ENCODE measurements at places on chromosomes 12 and 14.

DNA sequence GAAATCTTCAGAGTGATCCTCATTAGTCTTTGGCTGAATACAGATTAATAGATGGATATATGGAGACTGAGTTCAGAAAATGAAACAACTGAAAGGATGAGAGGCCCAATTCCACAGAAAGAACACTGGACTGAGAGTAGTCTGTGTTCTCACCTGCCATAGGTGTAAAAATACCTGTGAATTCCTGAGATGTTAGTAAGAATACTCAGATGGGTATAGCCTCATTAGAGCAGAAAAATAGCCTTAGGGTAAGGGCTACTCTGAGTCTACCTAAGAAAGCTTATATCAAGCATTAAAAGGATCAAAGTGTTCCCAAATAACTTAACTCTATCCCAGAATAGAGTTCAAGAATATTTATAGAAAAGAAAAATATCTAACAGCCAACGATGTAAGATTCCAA is 1510.3 kb upstream of the SEL1L start:
- DNase-seq = no peak

DNA sequence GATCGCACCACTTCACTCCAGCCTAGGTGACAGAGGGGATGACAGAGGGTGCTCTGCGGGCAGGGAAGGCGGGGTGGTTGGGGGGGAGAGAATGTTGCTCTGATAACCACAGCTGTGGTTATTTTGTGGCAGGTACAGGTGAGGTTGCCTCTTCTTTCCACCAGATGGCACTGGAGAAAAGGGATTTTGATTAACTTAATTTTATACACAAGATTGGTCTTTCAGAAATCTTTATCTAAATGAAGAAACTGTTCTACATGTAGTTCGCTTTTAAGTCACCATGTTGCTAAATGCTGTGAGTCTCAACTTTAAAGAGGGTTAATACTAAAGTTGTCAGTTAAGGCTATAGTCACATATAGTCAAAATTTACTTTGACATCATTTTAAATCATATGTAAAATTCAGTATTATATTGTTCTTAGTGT is 25.7 kb downstream of the FGF23 start:
- DNase-seq = peak; percentile 61

GRCh38 chr14:52333823-52334657 is 19.9 kb downstream of the PTGER2 start:
- peak; percentile 45 for DNase-seq

DNA sequence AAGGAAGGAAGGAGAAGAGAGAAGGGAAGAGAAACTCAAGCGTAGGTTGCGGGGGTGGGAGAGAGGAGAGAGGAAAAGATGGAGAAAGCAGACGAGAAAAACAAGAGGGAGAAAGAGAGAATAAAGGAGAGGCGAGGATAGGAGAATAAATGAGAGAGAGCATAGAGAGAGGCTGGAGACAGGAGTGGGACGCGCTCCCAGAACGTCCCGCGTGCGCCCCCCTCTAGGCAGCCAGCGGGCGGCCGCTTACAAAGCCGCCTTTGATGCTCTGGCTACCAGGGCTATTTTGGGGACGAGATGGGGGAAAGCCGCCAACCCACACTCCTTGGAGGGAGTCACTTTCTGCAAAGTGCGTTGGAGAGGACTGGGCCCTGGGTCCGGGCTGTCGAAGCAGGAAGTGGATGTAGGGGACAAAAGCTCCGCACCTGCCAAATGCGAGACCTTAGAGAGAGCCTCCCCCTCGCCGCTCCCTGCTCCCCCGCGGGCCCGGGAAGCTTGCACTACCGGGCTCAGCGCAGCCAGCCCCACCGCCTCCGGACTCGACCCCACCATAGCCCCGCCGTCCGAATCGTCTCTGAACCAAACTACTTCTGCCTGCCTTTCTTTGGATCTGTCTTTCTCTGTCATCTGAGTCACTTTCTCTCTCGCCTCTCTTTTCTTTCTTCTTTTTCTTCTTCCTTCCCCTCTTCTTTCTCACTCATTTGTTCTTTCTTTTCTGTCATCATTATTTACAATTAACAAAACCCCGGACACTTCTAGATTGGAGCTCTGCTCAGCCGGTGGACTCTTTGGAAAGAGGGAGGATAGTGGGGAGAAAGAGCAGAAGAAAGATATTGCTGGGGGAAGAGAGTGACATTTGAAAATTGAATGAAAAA is 8.0 kb downstream of the ASCL1 start:
- no peak for DNase-seq

DNA sequence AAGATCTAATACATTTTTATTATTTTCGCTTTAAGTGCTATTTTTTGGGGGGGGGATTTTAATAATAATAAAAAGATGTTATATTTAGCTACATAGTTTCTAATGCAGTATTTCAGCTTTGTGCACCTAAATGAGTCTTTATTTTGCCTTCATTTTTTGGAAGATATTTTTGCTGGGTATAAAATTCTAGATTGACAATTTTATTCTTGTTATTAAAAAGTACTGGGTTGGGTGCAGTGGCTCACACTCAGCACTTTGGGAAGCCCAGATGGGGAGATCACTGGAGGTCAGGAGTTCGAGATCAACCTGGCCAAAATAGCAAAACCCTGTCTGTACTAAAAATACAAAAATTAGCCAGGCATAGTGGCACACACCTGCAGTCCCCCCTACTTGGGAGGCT is 173.6 kb downstream of the SLC15A5 start:
- no peak for DNase-seq

GRCh38 chr14:103385929-103386712 is 906 bp downstream of the MARK3 start:
- peak; percentile 51 for DNase-seq

DNA sequence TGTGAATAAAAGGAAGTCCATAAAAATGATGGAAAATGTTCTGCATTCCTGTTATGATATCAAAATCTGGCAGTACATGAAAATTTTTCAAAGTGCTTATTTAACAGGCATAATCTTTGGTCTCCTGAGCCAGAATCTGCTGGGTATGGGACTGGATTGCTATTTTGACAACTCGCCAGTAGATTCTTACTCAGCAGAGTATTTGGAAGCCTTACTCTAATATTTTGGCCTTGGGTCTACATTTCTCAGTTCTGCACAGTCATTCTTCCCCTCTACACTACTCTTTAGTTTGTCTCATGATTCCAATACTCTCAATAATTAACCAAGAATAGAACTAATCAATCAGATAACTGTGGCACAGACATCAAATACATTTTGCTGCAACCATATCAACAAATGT is 1.1 kb upstream of the SLCO1B1 start:
- DNase-seq = no peak

DNA sequence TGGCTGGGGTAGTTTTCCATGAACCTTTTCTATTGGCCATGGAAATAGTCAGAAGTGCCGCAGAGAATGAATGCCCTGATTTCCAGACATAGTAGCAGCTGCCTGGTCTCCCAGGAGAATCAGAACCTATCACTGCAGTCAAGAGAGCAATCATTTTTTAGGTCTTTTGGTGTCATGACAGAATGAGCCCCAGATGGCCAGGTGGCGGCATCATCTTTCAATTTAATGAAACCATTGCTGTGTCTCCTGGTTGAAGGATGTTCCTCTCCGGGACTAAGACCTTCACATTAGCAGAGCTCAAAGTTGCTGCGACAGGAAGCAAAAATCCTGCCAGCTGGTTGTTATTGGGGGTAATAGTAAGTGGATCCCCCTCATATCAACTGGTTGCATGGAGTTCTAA is 18.8 kb downstream of the TNFAIP2 start:
- DNase-seq = no peak

DNA sequence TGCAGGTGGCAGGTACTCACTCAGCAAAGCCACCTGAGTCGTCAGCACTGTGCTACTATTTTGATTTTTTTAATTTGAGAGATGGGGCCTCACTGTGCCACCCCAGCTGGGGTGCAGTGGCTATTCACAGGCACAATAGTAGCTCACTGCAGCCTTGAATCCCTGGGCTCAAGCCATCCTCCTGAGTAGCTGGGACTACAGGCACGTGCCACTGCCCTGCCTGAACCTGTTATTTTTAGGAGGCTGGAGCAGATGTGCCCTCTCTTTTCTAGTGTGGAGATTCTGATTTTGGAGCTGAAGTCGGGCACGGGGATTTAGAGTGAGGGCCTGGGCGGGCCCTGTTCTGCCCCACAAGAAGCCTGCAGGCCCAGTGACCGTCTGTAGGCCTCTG is 17.3 kb downstream of the SLC25A47 start:
- no peak for DNase-seq

GRCh38 chr12:41465526-41465925 is 277.4 kb downstream of the PDZRN4 start:
- DNase-seq = no peak

GRCh38 chr12:52436828-52437474 is 2.8 kb upstream of the KRT75 start:
- no peak for DNase-seq

- no peak for DNase-seq
Measured at GRCh38 chr14:38951451-38951850, 151.6 kb downstream of the SEC23A start.

GRCh38 chr12:129534966-129535750 is 368.7 kb downstream of the TMEM132D start:
- DNase-seq = no peak

- DNase-seq = no peak
Measured at GRCh38 chr12:50988871-50989270, 36.5 kb downstream of the HIGD1C start.

- no peak for DNase-seq
Measured at GRCh38 chr14:60095781-60096450, 4.2 kb downstream of the PCNX4 start.

- no peak for DNase-seq
Measured at GRCh38 chr12:122893208-122894153, 2.4 kb downstream of the VPS37B start.

- DNase-seq = peak; percentile 71
Measured at GRCh38 chr14:58362798-58363412, 32.8 kb upstream of the TOMM20L start.
